ENCODE measurements at places on chromosomes 1 and 21.

GRCh38 chr1:98903726-98904125 lies 100.9 kb downstream of the PLPPR5 start:
- no peak for DNase-seq

DNA sequence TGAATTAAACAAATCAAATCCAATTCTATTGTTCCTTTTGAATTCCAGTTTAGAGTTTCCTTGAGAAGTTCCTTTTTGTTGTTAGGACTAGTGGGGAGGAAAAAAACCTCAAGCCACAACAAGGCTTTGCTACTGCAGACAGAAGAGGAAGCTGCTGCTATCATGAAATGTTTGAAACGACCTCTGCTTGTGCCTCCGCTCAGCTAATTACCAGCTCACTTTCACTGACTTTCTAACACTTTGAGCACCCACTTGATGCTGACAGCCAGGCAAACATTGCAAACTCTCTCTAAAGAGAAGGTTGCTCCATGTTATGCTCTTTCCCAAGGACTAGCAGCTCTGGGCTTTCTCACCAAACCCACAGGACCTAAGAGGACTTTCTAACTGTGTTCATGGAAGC lies 203.9 kb upstream of the PROX1 start:
- DNase-seq: peak; percentile 63

DNA sequence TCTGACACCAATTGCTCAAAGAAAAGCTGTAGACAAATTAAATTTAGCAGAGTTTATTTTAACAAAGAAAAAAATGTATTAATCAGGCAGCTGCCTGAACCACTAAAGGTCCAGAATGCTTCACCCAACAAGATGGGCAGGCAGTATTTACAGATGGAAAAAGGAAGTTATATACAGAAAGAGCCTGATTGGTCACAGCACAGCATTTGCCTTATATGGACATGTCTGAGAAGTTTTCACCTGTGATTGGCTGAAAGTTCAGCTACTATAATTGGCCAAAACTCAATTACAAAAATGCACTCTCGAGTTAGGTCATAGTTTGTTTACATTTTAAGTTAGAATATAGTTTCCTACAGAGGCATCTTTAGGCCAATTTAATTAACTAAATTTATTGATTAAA lies 15.1 kb upstream of the FMO1 start:
- DNase-seq: no peak

DNA sequence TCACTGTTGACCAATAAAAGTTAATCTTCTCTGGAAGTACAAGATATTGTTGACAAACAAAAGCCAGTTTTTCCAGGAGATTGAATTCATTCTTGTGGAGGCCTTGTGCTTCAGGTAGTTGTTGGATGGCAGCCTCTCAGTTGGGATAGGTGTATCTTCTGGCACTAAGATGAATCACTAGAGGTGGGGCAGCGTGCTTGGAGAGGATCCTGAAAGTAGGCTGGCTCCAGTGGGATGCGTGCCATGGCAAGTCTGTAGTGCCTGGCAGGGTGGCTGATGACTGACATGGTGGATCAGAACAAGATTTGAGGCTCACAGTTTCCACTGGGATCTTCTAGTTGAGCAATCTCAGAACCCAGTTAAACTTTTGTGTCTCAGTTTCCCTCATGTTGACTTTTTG lies 2.4 kb downstream of the VPS13D start:
- no peak for DNase-seq

DNA sequence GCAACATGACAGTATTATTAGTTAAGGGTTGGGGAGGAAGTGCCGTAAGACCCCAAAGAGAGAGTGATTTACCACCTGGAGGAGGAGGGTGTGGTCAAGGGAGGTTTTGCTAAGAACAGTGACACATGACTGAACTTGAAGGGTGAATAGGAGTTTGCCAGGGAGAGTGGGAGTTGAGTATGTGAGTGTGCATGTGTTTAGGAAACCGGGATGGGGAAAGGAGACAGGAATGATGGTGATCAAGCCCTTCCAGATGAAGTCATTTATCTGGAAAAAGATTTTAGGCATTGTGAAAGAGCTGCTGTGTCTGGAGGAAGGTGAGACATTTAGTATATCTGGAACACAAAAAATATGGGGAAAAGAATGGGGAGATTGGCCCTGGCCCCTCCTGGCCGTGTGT lies 28.1 kb upstream of the IL10 start:
- DNase-seq: no peak

GRCh38 chr1:180854456-180854855 lies 58.2 kb upstream of the KIAA1614 start:
- no peak for DNase-seq

GRCh38 chr1:23100074-23100748 lies 68.4 kb downstream of the LUZP1 start:
- DNase-seq: no peak

- DNase-seq: no peak
Measured at GRCh38 chr1:166843769-166844596, 4.7 kb downstream of the POGK start.

DNA sequence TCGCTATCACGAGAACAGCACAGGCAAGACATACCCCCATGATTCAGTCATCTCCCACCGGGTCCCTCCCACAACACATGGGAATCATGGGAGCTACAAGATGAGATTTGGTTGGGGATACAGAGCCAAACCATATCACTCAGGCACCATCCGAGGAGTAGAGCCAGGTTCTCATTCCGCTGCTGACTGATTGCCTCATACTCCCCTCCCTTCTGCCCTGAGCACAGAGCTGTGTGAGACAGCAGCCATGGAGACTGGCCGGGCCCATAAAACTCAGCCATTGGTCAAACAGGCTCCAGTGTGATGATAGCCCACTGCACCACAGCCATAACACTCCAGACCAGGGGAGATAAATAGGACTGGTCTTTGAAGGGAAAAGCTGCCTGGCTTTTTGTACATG lies 22.6 kb downstream of the TTC4 start:
- no peak for DNase-seq

DNA sequence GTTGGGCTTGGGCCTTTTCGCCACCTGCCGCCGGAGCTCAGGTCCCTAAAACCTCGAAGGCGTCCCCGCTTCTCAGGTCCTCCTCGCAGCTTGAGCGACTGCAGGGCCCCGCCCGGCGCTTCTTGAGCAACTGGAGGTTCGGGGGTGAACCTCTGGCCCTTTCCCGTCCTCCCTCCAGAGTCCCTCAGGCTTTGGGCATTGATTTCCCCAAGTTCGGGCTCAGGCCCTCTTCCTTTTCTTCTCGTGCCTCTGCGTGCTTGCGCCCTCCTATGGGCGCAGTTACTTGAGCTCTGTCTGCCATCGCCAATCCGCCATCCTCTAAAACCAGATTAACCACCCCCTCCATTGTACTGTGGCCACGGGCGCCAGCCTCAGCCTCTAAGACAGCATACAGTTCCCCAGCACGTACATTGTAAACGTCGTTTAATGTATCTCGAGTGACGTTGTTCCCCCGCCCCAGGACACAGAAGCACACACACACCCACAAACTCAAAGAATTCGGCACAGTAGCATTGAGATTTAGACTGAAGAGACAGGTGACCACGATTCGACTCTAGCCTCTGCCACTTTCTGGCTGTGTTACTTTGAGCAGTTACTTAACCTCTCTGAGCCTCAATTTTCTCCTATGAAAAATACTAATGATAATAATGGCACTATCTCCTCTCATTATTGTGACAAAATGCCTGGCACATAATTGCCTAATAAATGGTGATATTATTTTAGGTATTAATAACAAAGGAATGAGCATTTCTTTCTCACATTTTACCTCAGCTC lies 22.6 kb downstream of the BTG2 start:
- no peak for DNase-seq

DNA sequence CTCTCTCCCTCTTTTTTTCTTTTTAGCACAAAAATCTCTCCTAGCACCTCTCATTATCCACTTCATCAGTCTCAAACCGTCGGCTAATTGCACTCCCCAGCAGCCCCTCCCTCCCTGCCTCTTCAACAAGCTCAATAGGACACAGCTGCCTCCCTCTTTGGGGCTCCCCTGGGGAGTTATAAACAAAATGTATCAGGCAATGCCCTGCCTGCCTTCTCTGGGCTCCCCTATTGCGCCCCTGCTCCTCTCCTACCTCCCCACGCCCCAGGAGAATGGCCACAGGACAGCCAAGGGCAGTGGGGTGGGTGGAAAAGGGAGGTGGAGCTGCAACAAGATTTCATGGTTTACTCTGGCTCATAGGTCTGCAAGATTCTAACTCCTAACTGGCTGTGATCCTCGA lies 147.1 kb upstream of the GRIK3 start:
- peak; percentile 85 for DNase-seq

DNA sequence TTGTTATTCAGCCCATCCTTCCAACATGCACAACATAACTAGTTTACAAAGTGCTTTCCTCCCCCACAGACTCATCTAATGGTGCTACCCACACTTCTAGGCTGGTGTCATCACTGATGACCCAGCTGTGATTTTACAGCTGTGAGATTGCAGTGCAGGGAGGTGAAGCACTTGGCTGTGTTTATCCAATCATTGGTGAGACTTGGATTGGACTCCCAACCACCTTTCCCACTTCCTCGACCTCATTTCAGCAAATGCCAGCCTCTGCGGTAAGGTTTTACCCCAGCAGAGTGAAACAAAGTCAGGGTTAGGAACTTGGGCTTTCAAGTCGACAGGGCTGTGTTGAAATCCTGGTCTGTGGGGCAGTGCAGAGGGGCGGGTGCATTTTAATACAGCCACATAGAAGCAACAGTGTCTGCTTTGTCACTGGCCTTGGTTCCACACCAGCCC lies 22.1 kb downstream of the ECHDC2 start:
- DNase-seq: no peak

DNA sequence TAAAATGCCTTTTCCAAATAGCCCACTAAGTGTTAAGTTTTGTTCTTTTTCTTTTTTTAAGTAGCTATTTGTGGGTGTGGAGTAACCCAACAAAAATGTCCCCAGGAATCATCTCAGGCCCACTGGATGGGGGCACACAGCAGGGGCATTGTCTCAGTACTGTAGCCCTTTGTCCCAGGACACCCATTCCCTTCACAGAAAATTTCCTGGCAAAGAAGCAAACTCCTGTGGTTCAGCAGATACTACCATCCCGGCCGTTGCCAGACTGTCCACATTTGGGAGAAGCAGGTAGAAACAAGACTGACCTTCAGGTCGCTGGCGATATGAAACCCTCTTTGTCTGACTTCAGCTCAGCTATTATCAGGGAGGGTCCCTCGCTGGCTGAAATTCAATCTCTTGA lies 23.7 kb upstream of the SRRM1 start:
- no peak for DNase-seq

GRCh38 chr1:18191481-18192155 lies 84.0 kb downstream of the IGSF21 start:
- DNase-seq: no peak

- DNase-seq: peak; percentile 37
Measured at GRCh38 chr1:9687874-9688582, 36.5 kb downstream of the PIK3CD start.

DNA sequence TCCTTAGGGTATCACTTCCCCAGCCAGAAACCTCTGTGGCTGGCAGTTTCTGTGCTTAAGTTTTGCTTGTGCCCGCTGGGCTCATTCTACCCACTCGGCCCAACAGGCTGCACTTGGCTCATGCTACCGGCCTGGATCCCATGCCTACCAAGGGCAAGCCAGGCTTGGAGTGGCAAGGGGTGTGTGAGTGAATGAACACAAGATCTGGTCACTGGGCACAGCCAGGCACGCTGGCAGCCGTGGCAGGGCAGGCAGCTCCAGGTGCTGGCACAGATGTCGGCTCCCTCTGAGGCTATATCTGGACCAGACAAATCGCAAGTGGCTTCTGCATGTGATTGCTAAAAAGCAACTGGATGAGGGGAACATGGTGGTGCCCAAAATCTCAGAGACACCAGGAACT lies 740.5 kb upstream of the B3GALT2 start:
- DNase-seq: no peak

GRCh38 chr1:59429656-59430055 lies 132.8 kb downstream of the FGGY start:
- no peak for DNase-seq

DNA sequence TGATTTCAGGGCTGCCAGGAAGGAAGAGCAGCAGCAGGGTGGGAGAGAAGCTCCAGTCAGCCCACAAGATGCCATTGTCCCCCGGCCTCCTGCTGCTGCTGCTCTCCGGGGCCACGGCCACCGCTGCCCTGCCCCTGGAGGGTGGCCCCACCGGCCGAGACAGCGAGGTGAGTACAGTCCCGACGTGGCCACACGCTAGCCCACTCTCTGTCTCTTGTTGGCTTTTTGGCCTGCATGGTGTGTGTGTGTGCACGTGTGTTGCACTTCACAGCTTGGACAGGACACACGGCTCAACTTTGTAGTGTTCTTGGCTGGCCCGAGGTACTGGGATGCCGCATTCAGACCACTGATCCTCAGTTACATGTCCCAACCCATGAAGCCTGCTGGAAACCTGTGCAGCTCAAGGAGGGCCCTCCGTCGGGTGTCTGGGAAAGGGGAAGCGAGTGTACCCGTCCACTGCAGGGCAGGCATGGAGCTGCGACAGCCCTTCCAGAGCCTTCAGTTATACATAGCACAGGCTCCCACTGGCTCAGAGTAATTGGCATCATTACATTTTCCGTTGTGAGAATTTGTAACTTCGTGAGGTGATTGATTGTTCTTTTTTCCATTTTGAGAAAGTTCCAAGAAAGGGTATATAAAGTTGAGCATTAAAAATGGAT lies 454 bp downstream of the CORT start:
- DNase-seq: no peak

DNA sequence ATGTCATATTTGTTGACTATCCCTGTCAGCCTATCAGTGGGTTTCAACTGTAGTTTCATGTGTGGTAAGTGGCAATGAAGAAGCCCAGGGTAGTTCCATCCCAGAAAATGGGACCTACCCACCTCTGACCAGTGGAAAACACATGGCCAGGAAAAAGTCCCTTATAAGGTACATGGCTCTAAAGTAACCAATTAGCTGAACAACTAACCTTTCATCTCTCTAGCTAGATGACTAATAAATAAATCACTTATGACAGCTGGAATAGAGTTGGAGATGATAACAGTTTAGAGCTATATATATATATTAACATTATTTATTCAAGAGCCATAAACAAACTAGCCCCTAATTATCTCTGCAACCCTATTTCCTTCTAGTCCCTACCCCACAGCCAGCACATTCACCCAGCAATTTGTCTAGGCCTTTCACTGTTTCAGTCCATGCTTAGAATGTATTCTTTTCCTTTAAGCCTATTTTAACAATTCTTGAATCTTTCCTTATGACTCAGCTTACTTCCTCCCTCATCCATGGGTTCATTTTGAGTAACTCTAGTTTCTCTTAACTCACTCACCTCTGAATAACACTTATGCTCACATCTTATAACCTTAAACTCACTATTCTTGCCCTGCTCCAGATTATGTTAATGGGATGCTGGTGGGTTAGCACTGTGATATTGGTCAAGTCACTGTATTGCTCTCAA lies 83.7 kb downstream of the TNFSF18 start:
- no peak for DNase-seq

DNA sequence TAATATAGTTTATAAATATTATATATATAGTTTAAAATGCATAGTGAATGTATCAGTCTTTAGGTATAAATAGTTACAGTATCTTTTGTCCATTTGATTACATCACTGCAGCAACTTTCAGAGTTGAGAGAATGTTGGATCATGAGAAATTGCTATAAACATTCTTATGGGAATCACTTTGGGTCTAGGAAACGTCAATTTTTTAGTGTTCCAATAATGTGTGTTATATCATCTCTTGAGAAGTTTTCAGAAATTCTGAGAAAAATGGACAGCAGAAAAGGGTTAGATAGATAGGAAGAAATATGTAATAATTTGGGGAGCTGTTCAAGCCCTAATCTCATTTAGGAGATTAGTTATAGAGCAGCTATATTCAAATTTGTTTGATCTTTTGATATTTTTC lies 185.2 kb upstream of the SGIP1 start:
- DNase-seq: no peak
